HS-5 (cell line): ENCODE measurements at places on chromosomes 3 and 15.

GRCh38 chr3:86984271-86984670 lies 6.7 kb downstream of the VGLL3 start:
- no peak for DNase-seq

DNA sequence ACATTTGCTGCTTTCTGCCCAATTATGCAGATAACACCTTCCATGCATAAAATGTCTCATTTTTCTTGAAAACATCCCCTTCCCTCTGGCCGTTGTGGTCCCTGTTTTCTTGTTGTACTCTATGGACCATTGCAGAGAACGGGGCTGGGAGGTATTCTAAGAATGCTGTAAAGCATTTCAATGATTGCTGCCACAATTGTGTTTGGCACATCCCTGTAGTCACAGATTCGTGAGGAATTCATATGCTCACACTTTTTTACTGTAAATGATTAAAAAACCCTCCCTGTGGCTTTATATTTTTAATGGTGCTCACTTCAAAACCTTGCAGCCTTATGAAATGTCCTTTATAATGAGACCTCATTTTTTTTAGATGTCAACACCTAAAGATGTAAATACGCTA lies 207.2 kb upstream of the GBE1 start:
- DNase-seq, result no peak

- no peak for DNase-seq
Observed at GRCh38 chr3:38576526-38577370, 72.7 kb downstream of the SCN5A start.

DNA sequence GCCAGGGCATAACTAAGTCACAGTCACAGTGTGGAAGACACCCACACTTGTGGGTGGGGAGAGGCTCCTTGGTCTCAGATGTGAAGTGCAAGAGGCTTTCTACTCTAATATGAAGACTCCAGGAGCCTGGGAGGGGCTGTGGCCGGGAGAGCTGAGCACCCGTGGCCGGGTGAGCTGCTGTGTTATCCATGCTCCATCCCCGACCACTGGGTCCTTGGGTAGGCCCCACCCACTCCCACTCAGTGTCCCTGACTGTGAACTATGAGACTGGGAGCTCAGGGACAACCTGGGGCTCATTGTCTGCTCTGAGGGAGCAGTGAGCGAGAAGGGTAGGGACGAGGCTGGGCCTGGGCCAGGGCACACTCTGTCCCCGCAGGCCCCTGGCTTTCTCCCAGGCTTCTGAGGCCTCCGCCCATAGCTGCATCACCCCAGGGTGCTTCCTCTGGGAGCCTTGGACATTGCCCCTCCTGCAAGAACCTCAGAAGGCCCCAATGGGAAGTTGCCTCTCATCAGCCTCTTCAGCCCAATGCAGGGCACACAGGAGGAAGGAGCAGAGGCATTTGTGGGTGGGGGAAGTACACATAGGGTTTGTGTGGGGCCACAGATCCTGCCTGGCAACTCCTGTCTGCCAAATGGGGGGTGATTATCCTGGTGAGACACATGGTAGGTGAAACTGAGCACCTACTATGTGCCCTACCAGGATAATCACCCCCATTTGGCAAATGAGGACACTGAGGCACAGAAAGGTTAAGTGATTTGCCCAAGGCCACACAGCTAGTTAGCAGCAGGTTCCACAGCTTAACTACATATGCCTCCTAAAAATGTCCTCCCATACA lies 2.4 kb downstream of the ANPEP start:
- DNase-seq, result no peak

DNA sequence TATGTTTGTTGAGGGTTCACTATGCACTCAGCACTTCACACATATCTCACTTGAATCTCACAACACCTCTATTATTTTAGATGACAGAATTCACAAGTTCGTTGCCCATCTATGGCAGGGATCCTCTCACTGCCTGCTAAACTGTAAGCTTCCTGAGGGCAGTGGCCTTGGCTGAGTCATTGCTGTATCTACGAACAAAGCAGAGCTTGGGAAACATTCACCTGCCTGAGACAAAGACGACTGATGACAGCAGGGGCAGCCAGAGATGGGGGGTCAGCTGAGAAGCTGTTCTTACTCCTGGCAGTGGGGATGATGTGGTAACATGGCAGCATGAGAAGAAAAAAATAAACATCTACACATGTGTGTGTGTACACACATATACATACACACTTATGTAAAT lies 125.5 kb upstream of the NMNAT3 start:
- DNase-seq, result no peak

GRCh38 chr3:49720855-49721595 lies 1.5 kb upstream of the AMIGO3 start:
- no peak for DNase-seq

GRCh38 chr3:150059729-150060128 lies 89.0 kb upstream of the PFN2 start:
- DNase-seq, result no peak

DNA sequence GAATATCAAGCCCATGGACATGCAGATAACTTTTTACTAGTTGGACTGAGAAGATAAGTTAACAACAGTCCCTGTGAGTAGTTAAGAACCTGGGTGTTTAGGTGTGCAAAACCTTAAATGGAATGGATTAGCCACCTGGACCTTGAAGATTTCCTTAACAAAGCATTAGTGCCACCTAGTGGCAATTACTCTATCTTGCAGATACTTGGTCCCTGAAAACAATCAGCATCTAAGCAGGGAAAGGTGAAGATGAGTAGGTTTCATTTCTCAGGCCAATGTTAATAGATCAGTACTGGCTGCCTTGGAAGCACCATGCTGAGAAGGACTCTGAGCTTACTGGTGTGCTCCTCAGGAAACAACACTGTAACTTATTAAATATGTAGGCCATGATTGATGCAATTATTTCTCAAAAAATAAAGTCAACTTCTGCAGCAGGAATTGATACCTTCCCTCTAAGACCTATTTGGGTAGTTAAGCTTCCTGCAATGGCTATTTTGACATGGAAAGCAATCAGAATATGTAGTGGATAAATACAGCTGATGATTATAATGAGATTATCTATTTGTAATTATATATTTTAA lies 329.4 kb downstream of the TBC1D5 start:
- DNase-seq, result peak; percentile 32

- DNase-seq, result no peak
Observed at GRCh38 chr3:71690341-71690841, 34.8 kb downstream of the EIF4E3 start.

- DNase-seq, result no peak
Observed at GRCh38 chr3:150076443-150076842, 105.7 kb upstream of the PFN2 start.

DNA sequence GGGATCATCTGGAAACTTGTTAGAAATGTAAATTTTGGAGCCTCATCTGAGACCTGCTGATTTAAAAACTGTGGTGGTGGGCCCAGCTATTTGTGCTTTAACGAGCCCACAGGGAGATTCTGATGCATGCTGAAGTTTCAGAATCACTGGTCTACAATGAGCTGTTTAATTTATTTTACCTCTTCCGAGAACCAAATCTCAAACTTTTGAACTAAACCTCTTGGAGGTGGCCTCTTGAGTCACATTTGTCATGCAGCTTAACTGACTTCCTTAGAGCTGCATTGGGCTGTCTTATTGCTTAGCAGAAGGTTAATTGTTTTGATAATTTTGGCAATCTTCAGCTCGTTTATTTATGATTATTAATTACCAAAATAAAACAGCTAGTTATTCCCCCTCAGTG lies 112.1 kb upstream of the NPHP3 start:
- DNase-seq, result no peak

- no peak for DNase-seq
Observed at GRCh38 chr3:183968666-183969245, 48.9 kb downstream of the ABCC5 start.

- no peak for DNase-seq
Observed at GRCh38 chr15:85010386-85011159, 28.9 kb downstream of the PDE8A start.

DNA sequence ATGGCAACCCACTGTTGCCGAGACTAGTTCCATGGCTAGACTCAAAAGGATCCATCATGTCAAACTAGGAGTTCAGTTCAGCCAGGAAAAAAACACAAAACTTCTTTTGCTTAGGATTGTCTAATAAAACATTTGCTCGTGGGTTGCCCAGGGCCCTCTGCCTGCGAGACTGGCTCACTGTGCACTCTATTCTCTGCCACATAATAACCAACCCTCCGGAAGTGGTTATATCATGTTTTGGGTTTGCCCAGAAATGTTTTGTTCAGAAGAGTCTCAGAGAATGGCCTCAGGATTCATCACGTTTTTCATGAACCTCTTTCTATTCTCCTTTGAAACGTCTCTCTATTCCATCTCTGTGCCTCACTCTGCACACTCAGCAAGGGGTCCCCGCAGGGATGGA lies 216.1 kb downstream of the SV2B start:
- DNase-seq, result no peak

DNA sequence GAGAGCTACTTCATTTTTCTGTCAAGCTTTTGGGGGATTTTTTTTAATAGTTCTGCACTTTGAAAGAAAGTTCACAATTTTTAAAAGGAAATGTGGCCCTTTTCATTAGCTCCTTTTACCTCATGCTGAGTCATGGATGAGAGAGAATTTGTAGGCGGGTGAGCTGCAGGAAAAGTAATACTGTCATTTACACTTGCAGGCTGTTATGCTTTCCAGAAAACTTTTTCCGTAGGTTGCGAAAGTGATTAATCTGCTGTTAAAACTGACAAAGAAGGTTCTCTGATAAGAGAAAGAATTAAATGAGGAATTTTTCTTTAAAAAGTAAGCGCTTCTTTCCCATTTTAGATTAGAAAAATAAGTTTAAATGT lies 430.2 kb downstream of the LPP start:
- DNase-seq, result peak; percentile 43

GRCh38 chr3:51501833-51502561 lies 2.2 kb upstream of the DCAF1 start:
- peak; percentile 26 for DNase-seq

- no peak for DNase-seq
Observed at GRCh38 chr3:156252656-156253055, 132.3 kb downstream of the KCNAB1 start.

GRCh38 chr3:40511031-40511718 lies 5.3 kb downstream of the ZNF620 start:
- no peak for DNase-seq

GRCh38 chr15:74167891-74168331 lies 5.6 kb upstream of the ISLR start:
- no peak for DNase-seq

DNA sequence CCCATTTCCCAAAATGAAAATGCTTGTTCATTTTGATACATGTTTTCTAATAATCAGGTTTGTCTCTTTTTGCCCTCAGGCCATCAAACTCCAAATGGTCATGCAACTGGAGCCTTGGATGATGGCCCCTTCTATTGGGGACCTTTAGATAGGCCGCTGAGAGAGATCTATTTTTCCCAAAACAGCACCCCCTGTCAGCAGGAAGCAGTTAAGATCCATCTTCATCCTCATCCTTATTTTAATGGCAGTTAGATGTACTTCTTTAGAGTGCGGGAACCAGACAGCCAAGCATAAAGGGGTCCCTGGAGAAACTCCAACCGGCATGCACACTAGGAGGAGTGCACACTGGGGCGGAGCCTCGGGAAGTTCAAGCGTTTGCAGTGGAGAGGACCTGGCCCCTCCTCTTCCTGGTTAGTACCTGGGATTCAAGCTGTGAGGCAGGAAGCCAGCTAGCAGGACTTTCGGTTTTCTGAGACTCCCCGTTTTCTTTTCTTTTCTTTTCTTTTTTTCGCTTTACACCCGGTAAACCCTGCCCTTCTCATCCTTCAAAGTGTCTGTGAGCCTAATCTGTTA lies 31.9 kb upstream of the STRIT1 start:
- no peak for DNase-seq

DNA sequence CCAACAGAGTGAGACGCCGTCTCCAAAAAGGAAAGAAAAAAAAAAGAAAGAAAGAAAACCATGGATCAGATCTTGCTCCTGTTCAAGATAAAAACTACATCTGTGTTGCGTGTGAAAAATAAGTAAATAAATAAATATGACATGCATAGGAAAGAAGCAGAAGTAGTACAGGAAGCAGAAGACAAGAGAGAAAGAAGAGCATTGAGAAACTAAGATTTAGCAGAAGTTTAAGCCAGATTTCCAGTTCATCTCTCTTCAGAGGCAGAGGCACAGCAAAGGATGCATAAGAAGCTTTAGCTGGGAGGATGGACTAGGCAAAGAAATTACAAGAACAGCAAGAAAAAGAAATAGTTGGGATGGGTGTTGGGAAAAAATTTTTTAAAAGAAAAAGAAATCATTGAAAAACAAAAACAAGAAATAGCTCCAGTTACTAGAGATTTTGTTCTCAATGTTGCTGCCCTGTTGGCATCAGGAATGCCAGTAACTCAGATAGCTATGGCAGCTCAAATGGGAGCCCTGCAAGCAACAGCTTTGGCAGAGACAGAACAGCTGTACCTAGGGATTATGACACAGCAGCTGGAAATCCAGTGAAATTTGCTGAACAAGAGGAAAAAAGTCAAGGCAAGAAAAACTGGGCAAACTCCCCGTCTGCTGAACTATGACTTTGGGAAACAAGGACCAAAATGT lies 17.3 kb downstream of the AP3S2 start:
- DNase-seq, result no peak

DNA sequence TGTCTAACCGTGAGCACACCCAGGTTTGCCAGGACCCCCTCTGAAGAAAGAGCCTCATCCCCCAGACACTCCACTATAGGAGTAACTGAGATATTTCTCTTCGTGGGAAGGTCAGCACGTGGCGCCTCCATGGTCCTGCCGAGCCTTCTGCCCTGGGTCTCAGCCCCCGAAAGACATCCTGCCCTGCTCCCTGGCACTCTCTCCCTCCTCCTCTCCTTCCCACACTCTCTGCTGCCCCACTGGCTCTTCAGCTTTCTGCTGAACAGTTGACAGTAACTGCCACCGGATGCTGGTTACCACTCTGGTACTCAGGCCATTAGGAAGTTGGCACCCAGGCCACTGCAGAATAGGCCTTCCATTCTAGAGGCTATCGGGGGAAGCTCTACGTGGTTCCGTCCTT lies 185.2 kb downstream of the UACA start:
- no peak for DNase-seq

DNA sequence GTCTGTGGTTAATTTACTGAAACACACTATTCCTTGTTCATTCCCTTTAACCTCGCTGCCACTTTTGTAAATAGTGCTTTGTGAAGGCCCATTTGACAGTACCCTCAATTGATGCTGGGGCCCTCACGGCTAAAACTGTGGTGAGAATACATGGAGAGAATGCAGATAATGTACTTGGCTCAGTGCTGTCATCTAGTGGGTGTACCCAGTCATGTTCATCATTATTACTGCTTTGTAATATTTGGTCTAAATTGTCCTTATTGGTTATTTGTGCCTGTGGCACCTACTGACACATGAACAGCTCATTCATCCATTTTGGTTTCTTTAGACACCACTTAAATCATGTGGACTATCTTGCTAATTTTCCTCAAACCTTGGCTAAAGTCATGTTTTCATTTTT lies 543.6 kb downstream of the EDEM1 start:
- no peak for DNase-seq

GRCh38 chr3:184742676-184743135 lies 30.8 kb upstream of the MAGEF1 start:
- no peak for DNase-seq

GRCh38 chr15:92979011-92979701 lies 79.0 kb downstream of the CHD2 start:
- DNase-seq, result no peak

DNA sequence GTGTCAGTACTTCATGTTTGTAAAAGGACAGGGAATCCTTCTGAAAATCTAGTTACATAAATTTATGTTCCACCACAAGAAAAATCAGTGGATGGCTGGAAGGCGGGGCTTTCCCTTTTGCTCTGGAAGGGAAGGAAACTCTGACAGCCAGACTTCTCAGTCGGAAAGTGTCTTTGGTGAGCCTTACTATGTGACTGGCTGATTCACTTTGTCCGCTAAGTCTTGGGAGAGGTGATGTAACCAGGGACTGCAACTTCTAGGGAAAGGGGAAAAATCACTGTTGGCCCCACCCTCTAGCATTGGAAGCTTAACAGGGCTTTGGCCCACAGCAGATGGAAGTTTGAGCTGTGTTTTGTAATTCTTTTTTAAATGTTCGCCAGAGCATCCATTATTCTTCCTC lies 281.4 kb upstream of the CTDSPL start:
- no peak for DNase-seq
